Activated CD4-positive, alpha-beta T cell treated with anti-CD3 and anti-CD28 coated beads, Interleukin-2, amount 50 U/mL, for 1 hour (primary cell): ENCODE measurements at places on chromosomes 4 and X.
A peak's percentile ranks its signal among the peaks of the same experiment; 100 is the strongest.

DNA sequence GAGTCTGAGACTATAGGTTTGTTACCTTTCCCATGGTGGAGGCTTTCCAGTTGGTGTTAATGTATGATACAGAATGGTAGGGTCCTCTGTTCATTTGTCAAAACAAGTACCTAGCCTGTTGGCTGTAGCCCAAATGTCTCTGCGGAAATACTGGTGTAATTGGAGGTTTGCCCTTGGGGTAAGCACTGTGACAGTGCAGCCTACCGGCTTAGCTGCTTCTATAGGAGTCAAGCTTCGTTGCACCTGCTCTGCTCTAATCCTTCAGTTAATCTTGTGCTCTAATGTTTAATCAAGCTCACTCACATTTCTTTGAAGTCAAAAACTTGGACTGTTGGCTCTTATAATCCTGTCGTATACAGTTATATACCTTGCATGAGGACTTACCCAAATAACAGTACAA lies 203.4 kb downstream of the CCNG2 start:
- DNase-seq, result no peak

GRCh38 chr4:106951891-106952290 lies 84.2 kb downstream of the DKK2 start:
- no peak for DNase-seq

- no peak for DNase-seq
Measured at GRCh38 chr4:48462363-48462762, 20.8 kb upstream of the SLC10A4 start.

DNA sequence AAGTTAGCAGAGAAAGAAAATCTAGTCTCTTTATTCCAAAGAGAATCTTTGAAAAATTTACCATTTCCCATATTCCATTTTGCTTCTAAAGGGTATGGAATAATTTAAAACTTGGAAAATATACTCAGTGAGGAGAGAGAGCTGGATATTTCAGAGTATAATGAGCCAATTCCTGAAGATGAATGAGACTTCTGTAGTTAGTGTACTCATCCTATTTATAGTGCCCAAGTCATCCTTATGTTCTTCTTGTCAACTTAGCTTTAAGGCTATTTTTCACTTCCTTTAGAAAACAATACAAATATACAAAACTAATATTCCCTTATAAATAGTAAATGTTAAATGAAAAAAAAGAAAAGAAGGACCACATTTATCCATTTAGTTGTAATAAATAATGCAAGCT lies 302.6 kb downstream of the IQCM start:
- DNase-seq, result no peak

DNA sequence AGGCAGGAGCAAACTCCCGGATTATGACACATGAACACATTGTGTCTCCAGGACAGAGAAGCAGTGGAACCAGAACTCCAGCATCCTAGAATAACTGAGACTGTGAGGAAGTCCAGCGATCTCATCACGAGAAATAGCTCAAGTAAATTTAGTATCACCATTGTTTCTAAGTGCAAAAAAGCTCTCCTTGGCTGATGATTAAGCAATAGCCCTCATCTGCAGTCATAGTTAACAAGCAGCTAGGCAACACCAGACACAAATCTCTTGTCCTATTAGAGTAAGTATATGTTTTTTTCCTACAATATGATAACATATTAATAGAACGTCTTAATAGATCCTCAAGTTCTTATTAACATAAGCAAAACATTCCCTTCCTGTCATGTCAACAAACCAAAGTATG lies 2.4 kb upstream of the CFAP299 start:
- DNase-seq, result no peak

GRCh38 chr4:20172070-20172760 lies 79.5 kb upstream of the SLIT2 start:
- no peak for DNase-seq

- DNase-seq, result no peak
Measured at GRCh38 chr4:73710094-73710493, 30.3 kb upstream of the CXCL8 start.

- DNase-seq, result no peak
Measured at GRCh38 chrX:68646421-68646820, 1.0 kb upstream of the STARD8 start.

DNA sequence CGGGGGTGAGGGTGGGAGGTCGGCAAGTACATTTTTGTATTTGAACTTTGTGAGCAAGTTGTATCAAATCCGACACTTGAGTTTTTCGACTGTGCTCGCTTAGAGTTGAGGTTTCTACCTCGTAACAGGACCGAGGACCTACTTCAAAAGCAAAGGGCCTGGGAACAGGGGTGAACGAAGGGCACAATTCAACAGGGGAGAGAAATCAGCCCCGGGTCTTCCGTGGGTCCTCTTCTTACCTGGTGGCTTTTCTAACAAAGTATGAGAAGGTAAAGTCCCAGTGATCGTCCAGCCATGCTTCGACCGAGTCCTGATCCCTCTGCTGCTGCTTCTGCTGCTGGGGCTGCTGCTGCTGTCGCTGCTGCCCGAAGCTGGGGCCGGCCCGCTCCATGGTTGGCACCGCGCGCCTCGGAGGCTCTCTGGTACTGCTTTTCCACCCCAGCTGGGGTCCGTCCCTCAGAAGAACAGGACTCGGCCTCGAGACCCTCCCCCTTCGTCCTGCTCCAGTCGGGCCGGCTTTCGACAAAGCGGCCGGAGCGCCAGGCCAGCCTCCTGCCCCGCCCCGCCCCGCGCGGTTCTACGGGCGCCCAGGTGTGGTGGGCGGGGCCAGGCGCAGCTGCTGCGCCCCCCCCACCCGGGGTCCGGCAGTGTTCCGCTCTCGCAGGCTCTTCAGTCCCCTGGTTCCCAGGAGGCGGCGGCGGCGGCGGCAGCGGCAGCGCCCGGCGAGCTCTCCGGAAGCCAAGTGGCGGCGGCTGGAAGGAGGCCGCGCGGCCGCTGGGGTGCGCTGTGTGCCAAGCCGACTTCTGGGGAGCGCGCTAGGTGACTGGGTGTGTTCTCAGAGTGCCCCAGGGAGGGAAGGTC lies at the start of gene PDE5A:
TSS of gene PDE5A (minus strand) at position 524 of the 861 bp plus-strand sequence. CDS start at position 391, 133 bp downstream.
- peak; percentile 76 for DNase-seq

DNA sequence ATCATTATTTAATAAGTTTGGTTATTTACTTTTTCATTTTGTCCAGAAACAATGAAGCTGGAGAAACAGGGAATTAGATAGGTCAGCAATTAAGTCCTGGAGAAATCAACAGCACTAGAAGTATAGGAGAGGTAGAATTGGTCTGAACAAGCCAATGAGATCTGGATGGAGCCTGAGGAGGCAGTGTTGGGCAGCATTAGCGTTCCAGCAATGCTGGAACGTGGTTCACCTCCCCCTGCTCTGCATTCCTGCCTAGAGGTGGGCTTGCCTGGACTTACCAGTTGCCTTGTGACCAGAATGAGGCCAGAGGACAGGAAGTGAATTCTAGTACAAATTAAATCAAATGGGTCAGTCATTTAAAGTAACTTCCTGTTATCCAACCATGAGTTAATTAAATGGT lies 4.6 kb downstream of the RASSF6 start:
- no peak for DNase-seq

- no peak for DNase-seq
Measured at GRCh38 chr4:6619466-6620255, 20.8 kb upstream of the MRFAP1 start.

DNA sequence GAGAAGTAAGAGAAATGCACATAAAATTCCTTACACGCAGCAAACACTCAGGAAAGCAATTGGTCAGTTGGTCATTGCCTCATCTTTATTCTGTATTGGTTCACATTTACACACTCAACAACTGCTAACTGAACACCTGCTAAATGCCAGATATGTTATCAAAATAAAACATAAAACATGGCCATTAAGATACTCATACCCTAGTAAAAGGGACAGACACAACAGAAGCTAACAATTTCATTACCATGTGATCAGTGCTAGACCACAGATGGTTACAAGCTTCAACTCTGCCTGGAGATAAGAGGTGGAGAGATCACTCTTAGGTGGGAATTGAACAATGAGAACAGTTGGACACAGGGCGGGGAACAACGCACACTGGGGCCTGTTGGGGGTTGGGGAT lies 26.2 kb downstream of the TEC start:
- no peak for DNase-seq

DNA sequence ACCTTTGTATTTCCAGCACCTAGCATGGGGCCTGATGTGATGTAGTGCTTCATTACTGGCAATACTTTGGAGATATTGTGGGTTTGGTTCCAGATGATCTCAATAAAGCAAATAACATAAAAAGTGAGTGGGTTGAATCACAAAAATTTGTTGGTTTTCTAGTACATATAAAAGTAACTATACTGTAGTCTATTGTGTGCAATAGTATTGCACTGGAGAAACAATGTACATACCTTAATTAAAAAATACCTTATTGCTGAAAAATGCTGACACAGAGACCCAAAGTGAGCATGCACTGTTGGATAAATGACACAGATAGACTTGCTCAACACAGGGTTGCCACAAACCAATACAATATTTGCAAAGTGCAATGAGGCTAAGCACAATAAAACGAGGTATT lies 17.7 kb upstream of the MGST2 start:
- DNase-seq, result no peak

- DNase-seq, result no peak
Measured at GRCh38 chrX:24619647-24620046, 27.5 kb downstream of the PCYT1B start.

- DNase-seq, result no peak
Measured at GRCh38 chrX:137929951-137930350, 364.0 kb downstream of the ZIC3 start.

GRCh38 chr4:1793496-1793840 lies 375 bp downstream of the FGFR3 start:
- DNase-seq, result peak; percentile 25
